ENCODE measurements at places on chromosomes 3 and 15. TPM values are rescaled to one million over a fixed set of nuclear protein-coding genes. Genes with fewer than 3 reads are reported as not detected.

- DNase-seq = peak; percentile 43
Observed at GRCh38 chr15:70491201-70491621, 272.1 kb downstream of the UACA start.

DNA sequence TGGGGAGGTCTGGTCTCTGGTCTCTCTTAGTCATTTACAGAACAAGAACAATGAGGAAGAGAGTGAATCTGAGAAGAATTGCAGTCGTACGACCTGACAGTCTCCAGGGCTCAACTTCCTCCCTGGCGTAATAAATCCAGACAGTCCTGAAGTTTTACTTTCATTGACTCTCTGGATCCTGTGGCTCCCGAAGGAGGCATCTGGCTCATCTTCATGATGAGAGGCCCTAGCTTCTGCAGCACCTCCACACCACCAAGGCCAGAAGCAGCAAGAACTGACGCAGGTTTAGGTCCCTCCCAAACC is 11.8 kb upstream of the CYFIP1 start:
- DNase-seq = no peak

LRRC34 gene
- total RNA-seq = 0.60 TPM

DNA sequence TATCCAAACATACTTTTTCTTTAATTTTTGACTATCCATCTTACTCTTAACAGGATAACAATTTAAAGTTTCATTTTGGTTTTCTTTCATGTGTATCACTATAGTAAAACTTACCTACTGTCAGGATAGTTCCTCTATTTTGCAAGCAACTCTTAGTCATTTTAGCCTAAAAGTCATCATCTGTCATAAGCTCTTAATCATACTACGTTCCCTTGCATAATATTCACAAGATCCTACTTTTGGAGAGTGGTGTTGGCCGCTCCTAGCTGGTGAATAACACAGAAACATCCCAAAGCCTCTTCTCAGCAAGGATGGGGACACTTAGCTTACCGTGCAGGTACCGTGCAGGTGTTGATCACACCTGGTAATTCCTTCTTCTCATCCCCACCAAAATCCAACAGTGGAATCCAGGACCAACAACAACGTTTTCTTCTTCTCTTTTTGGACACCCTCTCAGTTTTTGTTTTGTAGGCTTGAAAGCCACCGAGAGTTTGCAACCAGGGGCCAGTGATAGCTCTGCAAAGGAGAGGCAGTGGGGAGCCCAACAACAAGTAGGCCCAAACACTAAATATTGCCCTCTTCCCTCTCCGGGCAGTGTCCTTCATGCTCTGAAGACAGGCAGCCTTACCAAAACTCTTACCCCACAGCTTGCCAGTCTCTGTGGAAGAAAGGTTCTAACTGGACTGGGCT is 433 bp downstream of the FILIP1L start:
- no peak for DNase-seq

GOLGA8H gene
- 0.87 TPM for total RNA-seq

PDCD10 gene
- total RNA-seq = 48.2 TPM

Data from lung microvascular endothelial cell (primary cell).